ENCODE measurements at places on chromosomes 2 and 18. TPM values are rescaled to one million over a fixed set of nuclear protein-coding genes. Genes with fewer than 3 reads are reported as not detected.

ITPRIPL1 gene
- 1.8 TPM for total RNA-seq

DPYSL5 gene
- total RNA-seq = not detected

ABCG5 gene
- total RNA-seq = not detected

GRP gene
- not detected for total RNA-seq

EN1 gene
- total RNA-seq = 0.08 TPM

AQP12A gene
- total RNA-seq = not detected

GALR1 gene
- not detected for total RNA-seq

HOXD11 gene
- not detected for total RNA-seq

SCYGR4 gene
- total RNA-seq = not detected

- ATAC-seq = no peak
These were observed 14.7 kb upstream of the SP3 start for GRCh38 chr2:173979751-173980351.

GRCh38 chr2:187768995-187769394, 214.8 kb upstream of the TFPI start:
- ATAC-seq = no peak

DNA sequence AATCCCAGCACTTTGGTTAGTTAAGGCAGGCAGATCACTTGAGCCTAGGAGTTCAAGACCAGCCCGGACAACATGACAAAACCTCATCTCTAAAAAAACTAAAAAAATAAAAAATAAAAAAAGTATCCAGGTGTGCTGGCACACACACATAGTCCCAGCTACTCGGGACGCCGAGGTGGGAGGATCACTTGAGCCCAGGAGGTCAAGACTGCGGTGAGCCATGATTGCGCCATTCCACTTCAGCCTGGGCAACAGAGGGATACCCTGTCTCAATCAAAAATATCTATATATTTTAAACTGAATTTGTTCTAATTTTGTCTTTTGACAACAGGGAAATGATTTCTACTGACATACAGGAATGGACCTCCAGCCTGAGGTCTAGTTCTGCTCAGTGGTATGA, 73.3 kb upstream of the MBOAT2 start:
- no peak for ATAC-seq

DNA sequence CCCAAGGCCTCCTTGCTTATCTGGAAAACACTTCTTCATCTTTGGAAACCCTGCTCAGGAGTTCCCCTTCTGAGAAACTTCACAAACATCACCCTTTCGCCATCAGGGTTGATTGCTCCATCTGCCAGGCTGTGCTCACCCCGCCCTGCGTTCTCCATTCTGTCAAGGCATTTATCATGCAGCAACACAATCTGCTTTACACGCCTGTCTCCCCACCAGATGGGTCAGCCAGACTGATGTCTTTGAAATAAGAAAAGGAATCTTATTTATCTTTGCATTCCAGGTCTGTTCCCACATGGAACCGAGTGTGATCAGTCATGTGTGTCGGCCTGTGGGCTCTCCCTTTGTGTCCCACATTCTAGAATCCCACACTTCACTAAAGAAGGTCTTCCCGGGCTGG, 110.0 kb upstream of the ARL4C start:
- no peak for ATAC-seq

- peak; percentile 80 for ATAC-seq
These were observed 22.2 kb upstream of the TTC39C start for GRCh38 chr18:23992089-23992940.

- ATAC-seq = no peak
These were observed 146.3 kb upstream of the LMAN1 start for GRCh38 chr18:59505356-59505755.

- no peak for ATAC-seq
These were observed 87.7 kb downstream of the GATA6 start for GRCh38 chr18:22257022-22257543.

- ATAC-seq = no peak
These were observed 5.9 kb downstream of the ASXL3 start for GRCh38 chr18:33583901-33584300.

DNA sequence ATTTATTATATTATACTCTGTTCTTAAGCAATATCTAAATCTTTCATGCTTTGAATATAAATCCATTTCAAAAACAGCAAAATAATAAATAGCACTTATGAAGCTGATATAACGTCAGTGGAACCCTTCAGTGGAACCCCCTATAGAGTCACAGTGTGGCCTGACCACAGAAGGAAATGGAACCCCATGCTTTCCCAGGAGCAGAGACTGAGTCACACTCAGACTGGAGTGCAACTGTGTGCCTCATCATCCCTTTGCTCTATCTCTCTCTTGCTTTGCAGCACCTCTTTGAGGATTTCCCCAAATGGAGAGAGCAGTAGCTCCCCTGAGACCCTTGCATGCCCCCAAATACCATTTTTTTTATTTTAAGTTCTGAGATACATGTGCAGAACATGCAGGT, 13.1 kb downstream of the NXPH2 start:
- no peak for ATAC-seq

- ATAC-seq = peak; percentile 47
These were observed 99.5 kb downstream of the EPB41L3 start for GRCh38 chr18:5444269-5444668.

DNA sequence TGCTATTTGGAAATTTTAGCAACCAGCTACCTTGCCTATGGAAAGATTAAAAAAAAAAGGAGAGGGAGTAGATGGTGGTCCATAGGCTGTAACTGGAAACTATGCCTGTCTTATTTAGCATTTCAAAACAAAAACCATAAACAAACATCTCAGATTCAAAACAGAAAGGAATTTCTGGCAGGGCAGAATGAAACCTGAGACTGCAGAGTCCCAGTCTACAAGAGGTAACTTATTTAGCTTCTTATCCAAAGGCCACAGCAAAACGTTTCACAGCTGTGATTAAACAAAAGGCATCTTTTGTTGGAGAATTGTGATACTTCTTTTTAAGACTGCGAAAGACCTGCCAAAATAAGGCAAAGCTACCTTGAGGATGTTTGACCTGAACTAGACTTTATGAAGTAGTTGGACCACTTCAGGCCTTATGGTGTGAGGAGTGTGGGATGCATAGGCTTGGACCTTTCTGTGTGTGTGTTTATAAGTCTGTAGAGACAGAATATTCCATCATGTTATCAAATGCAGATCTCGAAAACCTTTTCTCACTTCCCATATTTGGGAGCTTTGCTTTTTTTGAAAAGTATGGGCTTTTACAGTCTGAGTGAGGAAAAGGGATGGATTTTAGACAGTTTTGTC, 11.0 kb downstream of the CRIM1 start:
- ATAC-seq = no peak

- no peak for ATAC-seq
These were observed 26.2 kb downstream of the UNC50 start for GRCh38 chr2:98634406-98635092.

DNA sequence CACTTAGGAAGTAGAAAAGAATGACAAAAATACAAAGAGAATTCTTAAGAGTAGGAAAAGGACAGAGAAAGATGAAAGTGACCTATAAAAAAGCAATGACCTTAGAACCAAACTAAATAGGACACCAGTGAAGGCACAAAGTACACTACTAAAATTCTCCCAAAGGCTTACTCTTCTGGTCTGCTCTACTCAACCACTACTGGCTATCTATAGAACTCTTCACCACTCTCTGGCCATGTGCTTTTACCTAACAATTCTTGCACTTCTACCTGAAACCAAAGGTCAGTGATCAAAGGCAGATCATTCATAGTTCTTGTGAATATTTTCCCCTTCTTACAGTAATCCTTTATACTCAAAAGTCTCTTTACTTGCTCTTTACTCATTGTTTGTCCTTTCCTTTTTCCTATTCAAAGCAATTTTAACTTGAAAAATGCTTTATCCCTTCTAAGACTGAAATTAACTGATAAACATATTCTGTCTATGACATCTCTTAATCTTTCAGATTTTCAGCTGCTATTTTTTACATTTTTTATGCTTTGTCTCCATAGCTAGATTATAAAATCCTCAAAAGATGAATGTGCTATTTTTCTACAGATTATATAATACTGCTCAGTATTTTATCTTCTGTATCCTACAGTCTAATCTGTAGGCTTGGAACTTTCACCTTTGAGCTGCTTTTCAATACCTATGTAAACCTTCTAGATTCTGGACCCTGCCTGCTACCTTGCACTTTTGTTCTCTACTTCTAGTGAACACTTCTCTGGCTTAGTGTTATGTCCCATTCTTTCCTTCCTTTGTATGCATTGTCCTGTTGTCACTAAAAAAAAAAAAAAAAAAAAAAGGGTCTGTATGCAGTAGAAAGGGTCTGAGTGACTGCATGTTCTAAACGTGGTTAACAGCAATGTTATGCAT, 64.6 kb downstream of the NCKAP1 start:
- no peak for ATAC-seq

GRCh38 chr2:190947711-190948251, 66.2 kb downstream of the STAT1 start:
- ATAC-seq = peak; percentile 59

DNA sequence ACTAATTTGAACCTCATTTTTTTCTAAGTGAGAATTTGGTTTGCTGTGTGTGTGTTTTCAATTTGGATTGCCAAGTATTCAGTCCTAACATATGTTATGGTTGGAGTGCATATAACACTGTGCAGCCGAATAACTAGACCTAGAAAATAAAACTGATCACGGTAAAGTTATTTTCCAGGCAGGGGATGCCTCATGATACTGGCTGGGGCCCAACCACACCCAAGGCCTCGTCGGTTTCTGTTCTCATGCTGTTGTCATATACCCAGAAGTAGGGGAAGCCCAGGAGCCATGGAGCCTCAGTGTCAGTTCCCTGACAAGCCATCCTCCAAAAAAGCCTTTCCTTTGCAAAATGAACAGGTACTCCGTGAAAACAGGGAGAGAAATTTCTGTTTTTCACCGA, 160.2 kb downstream of the GBX2 start:
- ATAC-seq = no peak

DNA sequence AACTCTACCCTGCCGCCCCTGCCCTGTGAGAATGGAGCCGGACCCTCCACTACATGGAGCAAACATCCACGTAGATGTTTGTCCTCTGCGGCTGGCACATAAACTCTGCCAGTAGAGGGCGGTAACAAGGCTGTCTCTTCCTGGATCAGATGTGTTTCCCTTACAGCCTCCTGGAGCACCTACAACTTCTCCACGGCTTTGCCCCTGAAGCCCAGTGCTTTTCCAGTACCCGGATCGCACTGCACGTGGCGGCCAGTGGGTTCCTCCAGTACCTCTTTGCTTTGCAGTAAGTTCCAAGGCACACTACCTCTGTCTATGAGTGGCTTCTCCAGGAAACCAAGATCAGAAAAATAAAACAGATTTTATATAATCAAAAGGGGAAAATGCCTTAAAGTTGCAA, 651.3 kb downstream of the DCDC2C start:
- no peak for ATAC-seq

DNA sequence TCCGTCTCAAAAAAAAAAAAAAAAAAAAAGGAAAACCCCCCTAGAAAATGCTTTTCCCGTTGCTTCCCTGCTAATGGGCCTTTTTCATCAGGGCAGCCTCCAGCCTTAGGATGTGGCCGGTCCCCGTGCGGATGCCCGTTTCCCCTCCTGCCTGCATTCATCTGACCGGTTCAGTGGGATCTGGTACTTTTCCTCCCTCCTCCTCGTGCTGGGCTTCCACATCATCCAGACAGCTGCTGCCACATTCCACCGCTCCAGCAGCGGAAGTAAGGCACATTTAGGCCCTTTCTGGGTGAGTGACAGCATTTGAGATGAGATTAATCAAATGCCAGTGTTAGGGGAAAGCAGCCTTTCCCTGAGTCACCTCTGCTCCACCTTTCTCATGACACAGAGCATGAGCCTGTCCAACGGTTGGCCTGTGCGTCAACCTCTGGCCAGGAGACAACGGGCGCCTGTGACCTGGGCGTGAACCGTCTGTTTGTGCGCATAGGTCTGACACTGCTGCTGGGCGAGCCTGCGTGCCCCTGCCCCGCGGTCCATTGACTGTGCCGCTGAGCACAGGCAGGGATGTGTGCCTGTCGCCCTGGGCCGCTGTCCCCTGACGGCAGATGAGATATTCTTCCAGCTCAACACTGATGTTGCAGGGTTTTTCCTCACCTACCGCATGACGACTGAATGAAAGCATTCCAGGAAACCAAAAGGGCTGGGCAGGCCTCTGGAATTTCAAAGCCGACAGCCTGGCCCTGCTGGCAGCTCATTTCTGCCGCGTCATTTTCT, 174.0 kb downstream of the TGIF1 start:
- peak; percentile 95 for ATAC-seq

DNA sequence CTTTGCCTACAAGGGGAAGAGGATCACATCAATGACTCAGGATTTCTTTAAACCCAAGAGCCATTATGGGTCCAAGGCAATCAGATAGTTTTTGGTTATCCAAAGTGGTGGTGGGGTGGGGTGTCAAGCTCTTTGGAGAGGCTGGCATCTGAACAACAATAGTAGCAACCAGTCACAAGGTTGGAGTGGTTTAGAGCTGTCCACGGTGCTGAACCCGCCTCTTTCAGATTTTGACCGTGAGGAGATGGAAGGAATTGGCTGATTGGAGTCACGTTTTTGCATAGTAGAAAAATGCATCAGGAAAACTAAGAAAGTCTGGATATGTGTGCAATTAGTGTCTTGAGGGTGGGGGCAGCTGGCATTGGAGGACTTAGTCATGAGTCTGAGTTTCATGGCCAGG, 159.9 kb downstream of the LOXHD1 start:
- ATAC-seq = no peak

DNA sequence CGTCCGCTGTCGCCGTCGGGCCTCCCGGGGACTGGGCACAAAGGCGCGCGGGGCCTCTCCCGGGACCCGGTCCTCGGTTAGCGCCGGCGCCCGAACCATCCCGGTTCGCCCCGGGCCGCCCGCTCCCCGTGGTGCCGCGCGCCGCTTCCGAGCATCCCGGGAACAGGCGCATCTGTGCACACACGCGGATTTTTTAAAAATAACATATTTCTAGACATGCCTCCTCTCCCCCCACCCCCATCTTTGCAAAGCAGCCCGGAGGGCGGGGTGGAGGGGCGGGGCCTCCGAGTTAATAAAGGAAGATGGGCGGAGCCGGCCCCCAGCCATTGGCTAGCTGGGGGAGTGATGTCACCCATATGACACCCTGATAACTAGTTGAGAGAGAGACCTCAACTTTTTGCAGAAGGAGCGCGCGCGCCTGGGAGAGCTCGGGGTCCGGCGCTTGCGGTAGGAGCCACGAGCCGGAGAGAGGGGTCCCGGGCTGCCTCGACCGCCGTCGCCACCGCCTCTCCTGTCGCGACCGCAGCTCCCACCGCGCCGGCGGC, at the start of gene SOX11:
SOX11 (plus strand) TSS at position 400 of the 545 bp plus-strand sequence. CDS start 338 bp downstream, outside the sequence.
- no peak for ATAC-seq

GRCh38 chr2:142742371-142743214, 134.9 kb upstream of the KYNU start:
- peak; percentile 65 for ATAC-seq

- no peak for ATAC-seq
These were observed 18.2 kb downstream of the ERCC3 start for GRCh38 chr2:127275789-127276188.

- ATAC-seq = no peak
These were observed 21.0 kb downstream of the MIB1 start for GRCh38 chr18:21761471-21762115.

GRCh38 chr2:219254590-219255201, 978 bp upstream of the TUBA4A start:
- no peak for ATAC-seq

DNA sequence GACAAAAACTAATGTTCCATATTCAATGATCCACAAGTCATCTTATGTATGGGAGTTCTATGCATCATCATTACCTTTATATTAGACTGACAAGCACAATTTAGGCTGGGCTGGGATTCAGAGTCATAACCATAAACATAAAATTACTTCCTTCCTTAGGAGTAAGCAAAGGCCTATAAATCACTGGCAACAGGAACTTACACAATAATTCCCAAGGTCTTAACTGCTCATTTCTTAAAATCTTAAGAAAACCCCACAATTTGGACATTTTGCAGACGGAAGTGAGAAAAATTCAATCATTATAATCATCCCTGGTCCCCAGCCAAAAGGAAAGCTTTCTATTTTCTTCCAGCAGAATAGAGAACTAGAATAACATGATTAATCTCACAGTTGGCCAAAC, 232.3 kb downstream of the DYM start:
- ATAC-seq = peak; percentile 56

All from esophagus mucosa (tissue), 1 donor.